Muscle of arm (tissue), 14 donors: ENCODE measurements at places on chromosomes 5 and 9.

DNA sequence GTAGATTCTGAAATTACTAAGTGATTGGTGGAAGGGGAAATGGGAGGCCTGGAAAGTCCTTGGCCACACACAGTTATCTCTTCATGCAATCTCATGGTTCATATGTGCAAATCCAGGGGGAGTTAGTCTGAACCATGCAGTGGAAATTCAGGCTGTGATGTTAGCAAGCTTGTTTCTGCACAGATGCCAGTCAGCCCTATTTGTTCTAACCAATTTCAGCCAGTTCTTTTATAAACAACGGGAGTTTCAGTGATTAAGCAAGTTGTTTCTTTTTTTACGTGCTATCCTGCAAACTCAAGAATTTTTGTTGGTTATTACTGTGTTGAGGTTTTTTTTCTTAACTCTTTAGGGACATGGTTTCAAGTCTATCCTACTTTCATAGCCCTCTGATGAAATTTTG lies 298.0 kb downstream of the FER start:
- DNase-seq: no peak

GRCh38 chr5:71587766-71588532 lies 809 bp downstream of the MCCC2 start:
- no peak for DNase-seq

DNA sequence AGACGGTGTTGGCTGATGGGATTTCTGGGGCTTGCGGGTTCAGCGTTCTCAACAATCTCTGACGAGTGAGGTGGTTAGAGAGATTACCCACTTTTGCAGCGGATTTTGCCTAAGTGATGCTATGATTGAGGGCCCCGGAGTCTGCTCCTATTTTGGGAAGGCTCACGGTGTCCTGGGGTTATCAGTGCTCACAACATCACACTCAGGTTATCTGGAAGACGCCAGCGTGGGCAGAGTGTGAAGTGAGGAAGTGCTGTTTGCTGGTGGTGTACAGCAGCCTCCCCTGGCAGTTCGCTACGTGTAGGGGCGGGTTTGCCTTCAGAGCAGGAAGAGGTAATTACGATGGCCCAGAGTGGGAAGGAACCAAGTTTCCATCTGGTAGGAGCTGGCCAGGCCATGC lies 341.2 kb upstream of the IRX2 start:
- DNase-seq: no peak

DNA sequence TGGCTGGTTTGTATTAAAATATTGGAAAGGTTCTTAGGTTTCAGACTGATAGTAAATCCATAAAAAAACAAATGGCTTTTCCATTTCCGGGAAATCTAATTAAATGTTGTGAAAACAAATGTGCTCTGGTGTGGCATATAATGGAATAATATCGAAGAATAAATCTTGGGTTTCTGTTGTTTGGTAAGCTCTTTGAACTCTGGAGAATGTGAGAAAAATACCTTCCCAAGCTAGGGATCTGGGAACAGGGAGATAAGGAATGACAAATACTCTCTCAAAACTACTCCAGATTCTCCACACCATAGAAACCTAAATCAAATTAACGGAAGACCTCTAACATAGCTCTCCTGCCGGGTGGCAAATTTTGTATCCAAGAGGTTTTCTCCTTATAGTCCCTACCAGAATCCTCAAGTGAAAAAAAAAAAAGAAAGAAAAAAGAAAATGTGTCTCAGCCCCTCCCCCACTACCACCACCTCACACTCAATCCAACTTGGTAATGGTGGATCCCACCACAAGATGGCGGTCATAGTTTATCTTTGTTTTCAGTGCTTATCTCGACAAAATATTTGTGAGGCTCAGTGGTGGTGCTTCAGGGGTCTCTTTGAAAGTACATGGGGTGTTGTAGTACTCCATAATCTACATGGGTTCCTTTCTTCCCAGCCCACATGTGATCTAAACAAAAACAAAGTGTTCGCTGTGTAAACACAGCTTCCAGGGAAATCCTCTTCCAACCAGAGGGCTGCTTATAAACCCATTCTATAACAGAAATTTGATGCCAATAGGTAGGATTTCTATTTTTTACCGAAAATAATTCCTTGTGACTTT lies 54.5 kb upstream of the FST start:
- peak; percentile 41 for DNase-seq

- no peak for DNase-seq
These were observed 38.0 kb downstream of the ZNF622 start for GRCh38 chr5:16427587-16427986.

GRCh38 chr9:70111042-70111602 lies 67.5 kb downstream of the MAMDC2 start:
- peak; percentile 77 for DNase-seq

DNA sequence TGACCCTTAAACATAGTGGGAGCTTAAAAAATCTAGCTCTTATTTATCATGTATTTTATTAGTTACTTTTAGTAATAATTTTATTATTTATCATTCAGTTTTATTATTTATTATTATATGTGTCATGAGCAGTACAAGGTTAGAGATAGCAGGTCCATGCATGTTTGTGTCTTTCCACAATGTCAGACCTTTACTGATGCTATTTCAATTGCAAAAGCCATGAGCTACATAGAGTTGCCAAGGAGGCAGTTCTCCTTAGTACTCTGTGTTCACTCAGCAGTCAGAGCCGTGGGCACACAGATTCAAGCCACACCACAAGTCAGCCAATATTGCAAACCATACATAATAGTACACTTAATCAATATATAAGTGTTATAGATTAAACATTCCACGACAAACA lies 157.9 kb upstream of the NTRK2 start:
- no peak for DNase-seq

DNA sequence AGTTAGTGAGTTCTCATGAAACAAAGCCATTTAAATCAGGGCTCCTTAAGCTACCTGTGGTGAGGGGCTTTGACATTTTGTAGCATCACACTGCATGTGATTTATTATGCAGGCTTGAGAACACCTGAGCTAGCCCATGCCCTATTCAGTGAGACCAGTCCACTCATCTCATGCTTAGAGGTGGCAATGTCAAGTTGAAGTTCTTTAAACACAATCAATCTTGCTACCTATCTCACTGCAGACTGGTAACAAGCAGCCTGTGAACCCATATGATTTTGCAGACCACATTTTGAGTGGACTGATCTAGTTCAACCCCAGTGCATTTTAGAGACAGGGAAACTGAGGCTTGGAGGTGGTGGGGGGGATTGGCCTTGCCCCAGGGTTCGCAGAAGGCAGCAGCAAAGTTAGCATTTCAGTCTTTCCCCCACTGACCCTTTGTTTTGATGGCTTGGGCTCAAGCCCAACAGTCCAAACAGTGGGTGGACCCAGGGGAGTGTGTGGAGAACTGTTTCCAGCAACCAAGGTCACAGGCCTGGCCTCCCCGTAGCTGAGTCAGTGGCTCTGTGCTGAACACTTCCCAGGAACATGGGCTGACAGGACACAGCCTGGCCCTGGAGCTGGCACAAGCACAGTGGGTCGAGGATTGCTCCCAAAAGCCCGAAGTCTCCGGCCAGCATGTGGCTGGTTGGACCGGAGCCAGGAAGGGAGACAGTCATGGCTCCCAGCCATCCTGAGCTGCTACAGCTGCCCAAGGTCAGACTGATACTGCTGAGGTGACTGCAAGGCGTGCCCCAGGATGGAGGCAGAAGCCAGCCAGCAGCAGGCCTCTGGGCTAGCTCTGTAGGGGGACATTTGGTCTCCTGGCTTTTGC lies 95.3 kb downstream of the RGS3 start:
- no peak for DNase-seq

- no peak for DNase-seq
These were observed 62.0 kb upstream of the STARD4 start for GRCh38 chr5:111574311-111574710.

- DNase-seq: no peak
These were observed 13.1 kb downstream of the PALM2AKAP2 start for GRCh38 chr9:109792951-109793546.

DNA sequence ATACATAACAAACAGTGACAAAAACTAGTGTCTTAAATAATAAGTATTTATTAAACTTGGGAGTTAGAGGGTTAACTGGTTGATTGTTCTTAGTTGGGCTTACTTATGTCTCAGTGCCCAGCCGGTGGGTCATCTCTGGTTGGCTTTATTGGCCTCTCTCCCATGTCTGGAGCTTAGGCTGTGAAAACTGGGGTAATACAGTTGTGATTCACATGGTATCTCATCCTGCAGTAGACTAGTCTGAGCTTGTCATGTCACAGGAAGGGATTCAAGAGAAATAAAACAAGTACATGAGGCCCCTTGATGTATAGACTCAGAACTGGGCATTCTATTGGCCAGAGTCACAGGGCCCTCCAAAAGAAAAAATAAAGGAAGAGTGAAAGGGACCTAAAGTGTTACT lies 466.4 kb upstream of the SMC2 start:
- DNase-seq: no peak

DNA sequence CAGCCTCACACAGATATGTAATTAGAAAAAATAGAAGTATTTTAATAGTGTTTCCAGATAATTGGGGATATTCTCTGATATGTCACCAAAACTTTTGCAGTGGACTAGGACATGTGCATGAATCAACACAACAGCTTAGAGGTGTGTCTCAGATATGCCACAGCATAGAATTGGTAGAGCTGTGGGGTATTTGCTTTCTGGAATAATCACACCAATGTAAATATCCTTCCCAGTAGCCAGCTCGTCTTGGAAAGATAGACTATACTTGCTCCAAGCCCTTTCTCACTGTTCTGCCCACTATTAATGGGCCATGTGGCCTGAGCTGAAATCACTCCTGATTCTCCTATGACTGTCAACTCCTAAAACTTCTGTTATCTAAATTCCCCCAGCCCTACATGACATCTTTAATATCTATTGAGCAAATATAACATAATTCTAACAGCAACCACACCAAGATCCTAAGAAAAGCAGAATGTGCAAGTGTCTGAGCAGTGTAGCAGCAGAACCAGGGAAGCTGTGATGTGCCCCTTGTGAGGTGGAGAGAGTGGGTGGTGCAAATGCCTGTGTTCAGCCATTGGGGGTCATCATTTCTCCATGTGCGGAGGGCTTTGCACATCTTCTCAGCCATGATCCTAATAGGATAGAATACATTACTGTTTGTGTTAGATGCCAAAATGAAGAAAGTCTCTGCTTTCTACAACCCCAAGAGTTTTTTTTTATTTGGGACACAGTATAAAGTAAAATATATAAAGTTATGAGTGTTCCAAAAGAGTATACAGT lies 65.0 kb downstream of the MELK start:
- DNase-seq: no peak

- no peak for DNase-seq
These were observed 98.4 kb downstream of the MED27 start for GRCh38 chr9:131981116-131981776.

GRCh38 chr9:89999176-89999533 lies 394.3 kb downstream of the GADD45G start:
- no peak for DNase-seq

DNA sequence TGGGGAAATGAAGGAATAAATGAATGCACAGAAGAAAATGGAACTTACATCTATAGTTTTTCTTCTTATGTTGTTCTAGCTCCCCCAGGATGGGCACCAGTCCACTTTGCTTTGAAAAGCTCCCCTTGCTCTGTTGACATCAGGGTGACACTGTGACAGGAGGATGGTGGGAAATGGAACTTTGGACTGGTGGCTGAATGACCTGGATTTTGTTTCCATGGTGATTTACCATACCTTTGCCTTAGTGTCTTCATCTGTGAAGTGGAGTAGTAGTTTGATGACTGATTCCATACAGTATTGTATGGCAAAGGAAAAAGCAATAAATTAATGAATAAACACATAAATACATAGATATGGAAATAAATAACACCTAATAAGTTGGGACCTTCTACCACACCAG lies 294.7 kb downstream of the KIF4B start:
- no peak for DNase-seq

GRCh38 chr9:76114144-76114543 lies 223.7 kb downstream of the PCSK5 start:
- peak; percentile 78 for DNase-seq

DNA sequence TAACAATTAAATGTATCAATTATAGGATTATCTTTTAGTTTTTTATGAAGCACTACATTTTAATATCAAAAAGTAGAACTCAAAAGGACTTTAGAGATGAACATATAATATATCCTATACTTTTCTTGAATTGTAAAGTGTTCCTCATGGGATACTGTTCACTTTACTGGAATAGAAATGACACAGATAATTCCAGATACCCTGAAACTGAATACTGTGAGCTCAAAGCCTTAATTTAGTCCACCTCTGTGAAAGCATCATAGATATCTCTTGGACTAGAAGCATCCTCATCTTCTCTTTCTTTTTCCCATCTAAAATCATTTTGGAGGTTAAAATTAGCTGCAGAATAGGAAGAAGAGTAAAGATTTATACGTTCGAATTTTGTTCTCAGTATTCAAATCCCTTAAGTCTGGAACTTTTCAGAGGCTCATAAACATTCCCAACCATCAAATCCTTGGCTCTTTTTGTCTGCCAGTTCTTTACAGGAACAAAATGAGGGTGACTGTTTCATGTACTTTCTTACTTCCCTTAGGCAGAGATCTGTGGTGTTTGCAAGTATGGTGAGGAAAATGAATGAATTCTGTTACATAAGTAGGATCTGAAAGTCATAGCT lies 49.4 kb downstream of the ADAMTS19 start:
- no peak for DNase-seq

- no peak for DNase-seq
These were observed at the start of gene DMRT1 for GRCh38 chr9:841371-842209. DMRT1 (plus strand) TSS chr9:841697; CDS start chr9:841839, 142 bp downstream.

DNA sequence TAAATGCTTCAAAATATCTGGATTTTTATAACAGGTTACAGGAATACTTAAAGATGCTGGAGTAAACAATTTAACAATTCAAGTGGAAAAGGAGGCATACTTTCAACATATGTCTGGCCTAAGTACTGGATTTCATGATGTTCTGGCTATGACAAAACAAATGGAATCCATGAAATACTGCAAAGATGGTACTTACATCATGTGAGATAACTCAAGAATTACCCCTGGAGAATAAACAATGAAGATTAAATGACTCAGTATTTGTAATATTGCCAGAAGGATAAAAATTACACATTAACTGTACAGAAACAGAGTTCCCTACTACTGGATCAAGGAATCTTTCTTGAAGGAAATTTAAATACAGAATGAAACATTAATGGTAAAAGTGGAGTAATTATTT lies 35.6 kb downstream of the SLC30A5 start:
- peak; percentile 0 for DNase-seq

DNA sequence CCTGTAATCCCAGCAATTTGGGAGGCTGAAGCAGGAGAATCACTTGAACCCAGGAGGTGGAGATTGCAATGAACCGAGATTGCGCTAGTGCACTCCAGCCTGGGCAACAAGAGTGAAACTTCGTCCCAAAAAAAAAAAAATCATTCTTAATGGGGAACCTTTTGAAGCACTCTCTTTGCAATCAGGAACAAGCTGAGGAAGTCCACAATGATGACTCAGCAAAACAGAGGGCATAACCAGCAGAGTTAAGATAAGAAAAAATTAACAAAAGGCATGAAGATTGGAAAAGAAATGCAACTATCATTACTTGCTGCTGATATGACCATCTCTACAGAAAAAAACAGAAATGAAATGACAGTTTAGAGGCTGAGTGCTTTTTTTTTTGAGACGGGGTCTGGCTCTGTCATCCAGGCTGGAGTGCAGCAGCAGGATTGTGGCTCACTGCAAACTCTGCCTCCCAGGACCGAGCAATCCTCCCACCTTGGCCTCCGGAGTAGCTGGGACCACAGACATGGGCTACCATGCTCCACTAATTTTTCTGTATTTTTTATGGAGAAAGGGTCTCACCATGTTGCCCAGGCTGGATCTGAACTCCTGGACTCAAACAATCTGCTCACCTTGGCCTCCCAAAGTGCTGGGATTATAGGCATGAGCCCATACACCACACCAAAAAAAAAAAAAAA lies 88.0 kb downstream of the FNBP1 start:
- DNase-seq: no peak
